ENCODE measurements at places on chromosomes 6 and 20.

DNA sequence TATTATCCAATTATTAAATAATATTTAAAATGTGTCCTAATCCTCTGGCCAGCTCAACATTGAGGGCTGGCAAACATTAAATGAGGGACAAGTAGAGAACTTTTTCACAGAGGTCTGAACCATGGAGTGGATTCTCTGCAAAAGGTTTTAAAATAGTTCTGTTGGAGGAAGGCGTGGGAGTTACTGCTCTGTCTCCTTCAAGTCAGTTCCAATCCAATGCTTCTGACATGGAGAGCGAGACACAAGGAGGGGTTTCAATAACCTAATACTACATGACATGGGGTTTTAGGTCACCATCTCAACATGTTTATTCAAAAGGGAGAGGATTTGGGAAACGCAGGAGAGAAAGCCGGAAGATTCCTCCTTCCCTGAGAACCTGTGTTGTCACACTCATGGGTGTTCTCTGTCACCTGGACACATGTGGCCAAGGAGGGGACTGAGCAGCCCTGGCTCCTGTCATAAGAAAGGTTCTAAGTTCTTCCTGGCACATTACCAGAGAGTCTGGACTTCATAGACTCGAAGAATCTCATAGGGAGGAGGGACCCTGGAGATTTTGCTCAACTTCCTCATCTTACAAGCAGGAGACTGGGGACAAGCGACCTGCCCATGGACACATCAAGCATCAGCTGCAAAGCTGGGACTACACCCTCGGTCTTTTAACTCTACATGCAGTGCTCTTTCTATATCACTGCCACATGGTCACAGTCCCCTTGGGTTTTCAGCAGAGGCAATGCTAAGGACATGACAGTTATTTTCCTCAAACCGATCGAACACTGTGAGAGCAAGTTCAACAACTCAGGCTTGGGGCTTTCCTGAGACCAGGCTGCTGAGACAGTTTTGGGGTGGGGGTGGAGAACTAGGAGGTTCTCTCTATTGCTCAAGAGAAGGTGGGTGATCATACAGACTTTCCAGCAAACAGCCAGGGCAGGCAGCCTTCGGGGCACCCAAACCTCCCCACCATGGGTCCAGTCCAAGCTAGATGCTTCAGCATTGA lies 38.6 kb downstream of the PRDM1 start:
- no peak for DNase-seq

DNA sequence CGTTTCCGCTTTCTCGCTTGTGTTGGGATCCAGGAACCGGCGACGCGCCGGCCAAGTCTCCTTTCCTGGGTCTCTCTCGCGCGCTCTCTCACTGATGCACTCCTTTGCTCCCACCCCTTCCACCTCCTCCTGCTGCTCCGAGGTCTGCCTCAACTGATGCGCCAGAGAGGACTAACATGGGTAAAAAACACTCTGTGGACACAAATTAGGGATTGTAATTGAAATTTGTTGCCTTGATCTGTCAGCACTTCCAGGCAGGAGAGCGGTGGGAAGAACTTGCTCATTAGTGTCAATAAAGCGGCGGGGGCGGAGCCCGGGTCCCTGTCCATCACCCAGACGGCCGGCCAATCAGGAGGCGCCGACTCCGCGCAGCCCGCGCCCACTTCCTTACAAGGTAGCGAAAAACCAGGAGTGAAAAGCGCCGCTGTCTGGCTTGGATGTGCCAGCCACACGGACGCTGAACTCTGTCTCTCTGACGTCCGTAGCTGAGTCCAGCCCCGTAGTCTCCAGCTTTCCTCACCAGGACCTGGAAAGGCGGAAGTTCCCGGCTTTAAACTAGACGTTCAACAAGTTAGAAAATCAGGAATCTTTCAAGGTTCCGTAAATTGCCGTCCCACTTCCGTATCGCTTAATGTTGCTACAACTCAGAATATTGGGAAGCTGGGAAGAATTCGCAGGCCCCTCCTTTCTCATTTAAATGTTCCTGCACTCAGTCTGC lies at the start of gene TBX18:
Gene TBX18 (minus strand): TSS at position 267 of the 718 bp plus-strand sequence. CDS start 417 bp downstream, outside the sequence.
- DNase-seq: peak; percentile 32

DNA sequence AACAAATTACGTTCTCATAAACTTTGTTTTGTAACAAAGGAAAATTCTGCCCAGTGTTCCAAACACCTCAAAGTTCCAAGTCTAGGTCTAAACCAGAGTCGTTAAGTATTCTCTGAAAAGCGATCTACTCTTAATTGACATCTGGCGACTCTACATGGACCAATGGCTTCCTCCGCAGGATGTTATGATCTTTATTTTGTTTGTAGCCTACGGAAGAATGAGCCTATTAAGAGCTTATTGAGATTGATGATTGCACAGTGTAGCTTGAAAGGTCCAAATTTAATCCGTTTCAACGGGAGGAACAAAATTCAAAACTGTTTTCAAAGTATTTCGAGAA lies 61.1 kb downstream of the FAM217A start:
- DNase-seq: peak; percentile 75

- DNase-seq: no peak
Measured at GRCh38 chr6:159116343-159116742, 52.9 kb upstream of the FNDC1 start.

DNA sequence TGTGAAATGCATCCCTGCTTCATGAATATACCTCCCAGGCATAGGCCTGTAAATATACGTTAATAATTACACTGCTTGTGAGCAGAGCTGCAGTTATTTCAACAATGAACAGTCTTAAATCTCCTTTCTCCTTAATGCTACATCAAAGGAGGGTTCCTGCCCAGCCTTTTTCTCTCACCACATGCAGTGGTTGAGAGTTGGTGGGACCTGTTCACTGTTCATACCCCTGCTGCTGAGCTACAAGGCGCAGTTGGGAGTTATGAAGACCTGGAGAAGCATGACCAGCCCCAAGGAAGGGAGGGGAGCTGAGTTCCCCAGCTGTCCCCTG lies 111.9 kb upstream of the FOXQ1 start:
- DNase-seq: no peak

Data from hematopoietic multipotent progenitor cell treated with erythropoietin and hydrocortisone succinate and interleukin-3 and kit ligand, for 6 days (in vitro differentiated cells).